ENCODE measurements at places on chromosomes 5 and 9.

DNA sequence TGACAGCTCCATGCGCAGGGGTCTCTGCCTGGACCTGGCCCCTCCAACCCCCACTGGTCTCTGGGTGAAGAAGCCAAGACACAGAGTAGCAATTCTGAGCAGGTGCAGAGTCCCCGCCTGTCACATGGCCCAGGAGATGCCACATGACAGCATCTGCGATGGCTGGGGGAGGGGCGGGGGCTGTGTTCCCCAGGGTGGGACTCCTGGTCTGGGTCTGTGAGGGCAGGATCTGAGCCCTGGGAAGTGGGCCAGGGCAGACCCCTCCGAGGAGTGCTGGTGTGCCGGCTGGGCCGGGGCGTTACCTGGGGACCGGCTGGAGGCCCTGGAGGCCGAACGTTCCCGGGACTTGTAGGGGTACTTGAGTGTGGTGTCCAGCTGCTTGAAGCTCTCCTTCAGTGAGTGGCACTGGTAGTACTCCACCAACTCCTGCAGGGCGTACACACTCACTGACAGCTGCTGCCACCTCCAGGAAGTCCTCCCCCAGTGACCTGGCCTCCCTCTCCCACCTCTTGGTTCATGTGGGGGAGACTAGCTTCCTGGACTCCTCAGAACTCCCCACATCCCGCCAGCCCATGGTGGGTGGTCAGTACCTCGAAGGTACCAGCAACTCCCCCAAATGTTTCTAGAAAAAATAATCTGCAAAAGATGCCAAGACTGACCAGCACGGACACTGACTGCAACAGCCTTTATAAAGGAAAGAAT is 32.1 kb upstream of the SARDH start:
- DNase-seq, result no peak
- no peak overlapping the region for H3K27ac ChIP-seq
- H3K4me1 ChIP-seq, result no peaks in the 10 kb centered on the region
- H3K27me3 ChIP-seq, result no peaks in the 10 kb centered on the region
- no peak overlapping the region for H3K4me3 ChIP-seq

GRCh38 chr9:82531795-82532194 is 531.1 kb downstream of the RASEF start:
- no peaks in the 10 kb centered on the region for H3K4me1 ChIP-seq
- H3K27ac ChIP-seq, result no peak overlapping the region
- no peak overlapping the region for H3K4me3 ChIP-seq

DNA sequence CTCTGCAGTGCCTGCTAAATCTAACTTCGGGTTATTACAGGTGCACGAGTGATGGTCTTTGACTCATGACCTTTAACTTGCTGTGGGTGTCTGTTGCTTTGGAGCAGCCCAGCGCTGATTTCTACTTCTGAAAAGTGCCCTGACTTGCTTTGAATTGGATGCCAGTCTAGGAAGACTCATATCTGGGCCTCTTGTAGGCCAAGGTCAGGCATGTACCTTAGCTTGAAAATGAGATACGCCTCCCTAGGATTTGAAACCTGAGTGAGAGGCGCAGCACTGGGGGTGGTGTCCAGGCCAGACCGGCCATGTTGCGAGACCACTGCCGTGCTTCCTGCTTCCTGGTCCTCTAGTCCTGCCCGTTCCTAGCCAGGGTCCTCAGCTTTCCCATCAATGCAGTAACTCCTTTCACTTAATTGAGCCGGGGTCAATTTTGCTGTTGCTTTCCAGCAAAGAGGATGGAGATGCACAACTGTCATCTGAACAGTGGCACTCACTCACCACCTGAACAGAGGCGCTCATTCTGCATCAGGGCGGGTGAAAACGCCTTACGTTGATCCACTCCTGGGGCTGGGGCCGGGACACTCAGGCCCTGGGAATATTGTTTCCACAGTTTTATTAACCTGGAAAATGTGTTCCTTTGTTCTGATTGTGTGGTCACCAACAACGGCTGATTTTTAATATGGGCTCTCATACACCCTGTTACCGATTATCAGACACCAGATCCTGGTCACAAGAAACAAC is 14.3 kb downstream of the PCAT7 start:
- no peak for DNase-seq
- H3K4me3 ChIP-seq, result no peak overlapping the region
- peaks cover 34% of the 10 kb centered on the region for H3K27me3 ChIP-seq
- no peaks in the 10 kb centered on the region for H3K4me1 ChIP-seq
- no peaks in the 10 kb centered on the region for H3K36me3 ChIP-seq
- H3K27ac ChIP-seq, result no peak overlapping the region

GRCh38 chr5:42886635-42887034 is 74.9 kb upstream of the SELENOP start:
- peaks cover 10% of the 10 kb centered on the region for H3K27me3 ChIP-seq
- no peak overlapping the region for H3K27ac ChIP-seq
- no peaks in the 10 kb centered on the region for H3K36me3 ChIP-seq
- no peak overlapping the region for H3K4me3 ChIP-seq
- no peak for DNase-seq

DNA sequence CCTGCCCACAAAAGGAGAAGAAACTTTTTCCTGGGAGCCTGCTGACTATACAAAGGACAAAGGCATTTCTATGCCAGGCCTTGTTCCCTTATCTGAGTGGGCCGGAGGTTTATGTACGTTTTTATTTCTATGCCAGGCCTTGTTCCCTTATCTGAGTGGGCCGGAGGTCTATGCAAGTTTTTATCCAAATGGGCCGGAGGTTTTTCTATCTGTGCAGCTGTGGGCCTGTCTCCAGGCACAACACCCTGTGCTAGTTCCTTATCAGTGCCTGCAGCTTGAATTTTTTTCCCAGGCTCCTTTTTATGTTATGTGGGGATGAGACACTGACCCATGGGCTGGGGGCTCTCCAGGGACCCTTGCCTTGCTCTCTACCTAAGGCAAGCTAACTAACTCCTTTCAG is 5.5 kb downstream of the SLC25A2 start:
- H3K4me1 ChIP-seq, result peaks cover 13% of the 10 kb centered on the region
- H3K36me3 ChIP-seq, result peaks cover 2% of the 10 kb centered on the region
- H3K27ac ChIP-seq, result no peak overlapping the region
- no peaks in the 10 kb centered on the region for H3K27me3 ChIP-seq
- no peak overlapping the region for H3K4me3 ChIP-seq
- no peak for DNase-seq

Data from central memory CD8-positive, alpha-beta T cell (primary cell).